Non-pigmented ciliary epithelial cell (primary cell): ENCODE measurements at places on chromosomes 4 and X.

DNA sequence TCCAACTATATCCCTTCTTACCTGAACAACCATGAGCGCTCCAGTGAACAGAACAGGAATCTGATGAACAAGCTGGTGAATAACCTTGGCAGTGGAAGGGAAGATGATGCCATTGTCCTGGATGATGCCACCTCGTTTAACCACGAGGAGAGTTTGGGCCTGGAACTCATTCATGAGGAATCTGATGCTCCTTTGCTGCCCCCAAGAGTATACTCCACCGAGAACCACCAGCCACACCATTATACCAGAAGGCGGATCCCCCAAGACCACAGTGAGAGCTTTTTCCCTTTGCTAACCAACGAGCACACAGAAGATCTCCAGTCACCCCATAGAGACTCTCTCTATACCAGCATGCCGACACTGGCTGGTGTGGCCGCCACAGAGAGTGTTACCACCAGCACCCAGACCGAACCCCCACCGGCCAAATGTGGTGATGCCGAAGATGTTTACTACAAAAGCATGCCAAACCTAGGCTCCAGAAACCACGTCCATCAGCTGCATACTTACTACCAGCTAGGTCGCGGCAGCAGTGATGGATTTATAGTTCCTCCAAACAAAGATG, 870.2 kb downstream of the ADGRL3 start:
- no peak for DNase-seq

DNA sequence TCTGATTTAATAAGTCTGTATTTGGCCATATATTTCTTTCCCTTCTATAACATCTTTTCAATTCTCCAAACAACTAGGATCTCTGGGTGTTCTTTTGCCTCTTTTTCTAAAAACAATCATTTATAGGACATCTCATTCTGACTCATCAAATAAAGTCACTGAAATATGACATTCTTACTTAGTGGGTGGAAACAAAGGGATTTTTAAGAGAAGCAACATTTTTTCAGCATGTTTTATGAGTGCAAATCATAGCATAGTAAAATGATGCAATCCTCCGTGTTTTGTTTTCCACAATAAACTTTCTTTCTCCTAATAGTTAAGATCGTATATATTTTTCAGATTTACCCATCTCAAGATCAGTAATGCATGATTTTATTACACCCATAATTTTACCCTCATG, 179.8 kb downstream of the SPCS3 start:
- no peak for DNase-seq

DNA sequence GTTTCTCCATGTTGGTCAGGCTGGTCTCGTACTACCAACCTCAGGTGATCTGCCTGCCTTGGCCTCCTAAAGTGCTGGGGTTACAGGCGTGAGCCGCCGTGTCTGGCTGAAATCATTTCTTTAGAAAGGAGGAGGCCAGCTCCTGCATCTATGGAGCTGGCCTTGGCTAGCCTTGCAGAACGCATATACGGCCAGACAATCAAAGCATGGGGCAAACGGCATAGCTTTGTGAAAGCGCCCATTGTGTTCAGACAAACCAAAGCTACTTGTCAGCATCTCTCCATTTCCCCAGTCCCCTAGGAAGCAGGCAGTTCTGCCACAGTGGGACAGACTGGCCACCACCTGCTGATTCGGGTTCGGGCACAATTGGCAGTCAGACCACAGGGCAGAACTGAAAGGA, 48.9 kb upstream of the IQSEC2 start:
- no peak for DNase-seq

GRCh38 chr4:147336252-147336651, 144.6 kb upstream of the EDNRA start:
- DNase-seq: peak; percentile 36

GRCh38 chr4:90816754-90817153, 689.6 kb downstream of the CCSER1 start:
- DNase-seq: no peak

DNA sequence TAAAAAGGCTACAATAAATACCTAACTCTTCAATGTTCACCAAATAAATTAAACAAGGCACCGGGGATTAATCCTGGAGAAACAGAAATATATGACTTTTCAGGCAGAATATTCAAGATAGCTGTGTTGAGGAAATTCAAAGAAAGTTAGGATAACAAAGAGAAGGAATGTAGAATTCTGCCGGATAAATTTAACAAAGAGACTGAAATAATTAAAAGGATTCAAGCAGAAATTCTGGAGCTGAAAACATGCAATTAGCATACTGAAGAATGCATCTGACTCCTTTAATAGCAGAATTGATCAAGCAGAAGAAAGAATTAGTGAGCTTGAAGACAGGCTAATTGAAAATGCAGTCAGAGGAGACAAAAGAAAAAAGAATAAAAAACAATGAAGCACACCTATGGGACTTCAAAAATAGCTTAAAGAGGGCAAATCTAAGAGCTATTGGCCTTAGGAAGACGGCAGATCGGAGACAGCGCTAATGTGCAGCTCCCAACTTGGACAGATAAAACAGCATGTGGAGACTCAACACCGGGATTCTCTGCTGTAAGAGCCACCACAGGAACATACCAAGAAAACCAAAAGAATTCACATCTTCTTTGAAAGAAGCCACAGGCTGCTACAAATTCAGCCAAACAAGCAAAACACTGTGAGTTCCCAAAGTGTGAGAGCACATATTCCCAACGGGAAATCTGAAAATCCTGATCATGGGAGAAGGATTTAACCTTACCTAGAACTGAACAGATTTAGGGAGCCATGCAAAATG, 1290.9 kb downstream of the PCDH18 start:
- DNase-seq: peak; percentile 41

DNA sequence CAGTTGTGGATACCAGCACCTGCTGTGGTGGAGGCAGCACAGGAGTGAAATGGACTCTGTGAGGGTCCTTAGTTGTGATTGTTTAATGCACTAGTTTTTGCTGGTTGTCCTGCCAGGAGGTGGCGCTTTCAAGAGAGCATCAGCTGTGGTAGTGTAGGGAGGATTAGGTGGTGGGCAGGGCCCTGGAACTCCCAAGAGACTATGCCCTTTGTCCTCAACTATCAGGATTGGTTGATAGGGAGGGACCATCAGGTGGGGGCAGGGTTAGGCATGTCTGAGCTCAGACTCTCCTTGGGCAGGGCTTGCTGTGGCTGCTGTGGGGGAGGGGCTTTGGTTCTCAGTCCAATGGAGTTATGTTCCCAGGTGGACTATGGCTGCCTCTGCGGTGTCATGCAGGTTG, 121.9 kb downstream of the RRAGB start:
- no peak for DNase-seq

- DNase-seq: no peak
Measured at GRCh38 chr4:140645196-140645595, 76.4 kb upstream of the UCP1 start.

DNA sequence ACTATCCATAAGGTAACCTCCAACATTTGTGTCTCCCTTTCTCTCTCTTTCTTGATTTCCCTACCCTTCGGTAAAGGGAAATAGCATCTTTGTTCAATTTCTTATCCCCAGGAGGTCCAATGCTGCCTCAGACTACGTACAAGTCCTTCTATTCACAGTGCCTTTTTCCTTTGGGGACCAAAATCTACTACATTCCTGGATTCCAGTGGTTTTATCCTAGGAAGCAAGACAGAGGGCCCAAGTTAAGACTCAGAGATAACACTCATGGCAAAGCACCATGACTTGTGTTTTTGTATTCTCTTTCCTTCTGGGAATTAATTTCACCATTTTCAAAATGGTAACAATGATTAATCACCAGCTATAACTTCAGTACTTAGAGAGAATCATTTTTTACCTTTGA, 10.6 kb downstream of the G3BP2 start:
- no peak for DNase-seq

DNA sequence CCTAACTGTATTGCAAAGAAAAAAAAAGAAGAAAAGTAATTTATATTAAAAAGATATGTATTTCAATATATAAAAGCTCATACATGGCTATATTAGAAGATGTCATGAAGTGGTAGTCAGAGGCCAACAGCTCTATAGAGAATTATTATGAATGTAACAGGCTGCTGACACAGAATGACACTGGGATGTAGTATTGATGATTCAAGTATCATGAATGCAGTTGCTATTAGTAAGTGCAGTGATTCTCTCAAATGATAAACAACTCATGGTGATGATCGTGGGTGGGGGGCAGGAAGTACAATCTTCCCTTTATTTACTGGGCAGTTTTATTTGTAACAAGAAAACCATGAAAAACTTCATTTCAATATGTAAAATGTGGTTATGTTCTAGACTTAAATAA, 124.6 kb downstream of the COL4A6 start:
- no peak for DNase-seq

DNA sequence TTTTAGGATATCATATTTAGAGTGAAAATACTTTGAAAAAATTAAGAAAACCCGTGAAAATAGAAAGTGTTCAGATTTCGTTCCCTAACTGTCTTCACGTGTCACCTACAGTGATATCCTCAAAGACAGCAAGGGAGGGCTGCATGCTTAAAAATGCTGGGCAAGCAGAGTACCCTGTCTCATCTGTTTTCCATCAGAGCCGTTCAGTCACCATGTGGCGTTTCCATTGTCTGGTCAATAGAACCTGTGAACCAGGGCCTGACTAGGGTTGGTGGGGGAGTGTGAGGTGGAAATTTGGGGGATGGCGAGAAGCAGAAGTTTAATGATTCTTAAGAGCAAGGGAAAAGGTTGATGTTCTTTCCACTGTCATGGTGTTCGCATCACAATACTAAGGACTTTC, 173.9 kb downstream of the BMPR1B start:
- DNase-seq: no peak

- peak; percentile 35 for DNase-seq
Measured at GRCh38 chr4:64718091-64718490, 308.8 kb upstream of the TECRL start.

- DNase-seq: no peak
Measured at GRCh38 chr4:76690906-76691275, 207.1 kb downstream of the SOWAHB start.

DNA sequence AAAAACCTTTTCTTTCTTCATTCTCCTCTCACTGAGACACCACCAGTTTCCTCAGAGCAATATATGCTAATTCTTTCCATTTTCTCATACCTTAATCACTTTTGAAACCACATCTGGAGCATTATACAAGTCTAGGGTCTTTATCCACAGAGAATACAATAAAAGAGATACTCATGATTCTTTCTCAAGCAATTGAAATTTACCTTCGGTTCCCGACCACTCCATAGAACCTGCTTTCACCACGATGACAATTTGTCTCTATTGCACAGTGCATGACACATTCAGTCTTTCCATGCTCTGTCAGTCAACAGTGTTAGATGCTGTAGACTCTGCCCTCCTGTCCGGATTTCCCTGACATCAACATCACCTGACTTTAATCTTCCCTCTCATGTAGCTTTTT, 409.3 kb upstream of the NWD2 start:
- DNase-seq: no peak

DNA sequence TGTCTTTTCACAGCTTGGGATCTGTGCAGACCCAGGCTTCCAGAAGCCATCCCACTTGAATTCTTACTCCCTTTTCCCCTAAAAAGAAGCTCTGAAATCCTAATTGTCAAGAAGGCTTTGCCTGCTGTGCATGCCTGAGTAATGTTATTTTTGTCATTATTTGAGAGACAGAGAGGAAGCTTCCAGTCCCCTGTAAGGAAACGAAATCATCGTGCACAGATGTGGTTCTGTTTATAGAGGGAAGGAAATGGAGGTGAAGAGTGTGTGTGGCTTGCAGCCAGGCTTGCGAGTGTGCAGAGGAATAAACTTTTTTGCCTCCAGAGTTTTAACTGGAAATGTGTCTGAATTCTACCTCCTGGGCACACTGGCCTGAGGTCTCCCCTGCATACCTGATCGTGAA, 70.2 kb downstream of the TBL1X start:
- DNase-seq: no peak

DNA sequence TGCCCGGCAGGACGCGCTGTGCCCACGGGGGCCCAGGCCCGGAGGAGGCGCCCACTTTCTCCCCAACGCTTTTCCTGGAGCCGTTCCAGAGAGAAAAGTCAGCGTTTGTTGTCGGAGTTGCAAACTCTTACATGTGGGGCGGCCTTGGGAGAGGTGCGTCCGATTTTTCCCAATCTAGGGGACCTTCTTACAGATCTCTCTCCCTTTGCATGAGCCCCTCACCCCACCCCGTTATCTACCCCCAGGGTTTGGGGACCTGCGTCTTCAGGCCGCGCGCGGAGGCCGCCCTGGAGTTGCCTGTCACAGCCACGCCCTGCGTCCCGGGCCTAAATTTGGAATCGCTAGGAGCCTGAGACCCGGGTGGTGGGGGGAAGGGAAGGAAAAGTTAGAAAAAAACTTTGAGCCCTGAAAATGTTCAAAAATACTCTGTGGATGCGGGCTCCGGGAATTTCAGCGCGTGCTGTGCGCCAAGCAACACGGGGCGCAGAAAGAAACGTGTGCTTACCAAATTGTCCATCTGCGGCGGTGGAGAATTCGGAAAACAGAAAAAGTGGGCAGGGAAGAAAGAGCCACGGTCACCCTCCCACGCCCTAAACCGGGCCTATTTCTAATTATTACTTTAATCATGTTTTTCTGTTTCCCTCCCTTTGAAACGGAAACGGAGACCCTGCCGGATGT, 587 bp downstream of the CD99 start:
- DNase-seq: no peak

DNA sequence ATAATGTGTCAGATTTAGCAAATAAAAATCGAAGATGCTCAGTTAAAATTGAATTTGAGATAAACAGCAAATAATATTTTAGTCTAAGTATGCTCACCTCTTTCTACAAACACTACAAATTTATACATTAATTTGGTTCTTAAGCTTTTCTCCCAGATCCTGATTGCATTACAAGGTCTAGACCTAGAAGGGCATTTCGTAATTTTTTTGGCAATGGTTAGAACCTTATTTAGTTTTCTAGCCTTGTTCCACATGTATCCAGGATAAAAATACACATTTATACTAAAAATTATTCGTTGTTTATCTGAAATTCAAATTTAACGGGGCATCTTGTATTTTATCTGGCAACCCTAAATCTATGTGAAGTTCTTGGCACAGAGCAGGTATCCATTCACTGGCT, 2.5 kb upstream of the CDKL5 start:
- DNase-seq: no peak

- no peak for DNase-seq
Measured at GRCh38 chrX:132833373-132833772, 125.1 kb downstream of the HS6ST2 start.

GRCh38 chr4:165009493-165010227, 22.1 kb upstream of the TRIM60 start:
- no peak for DNase-seq

DNA sequence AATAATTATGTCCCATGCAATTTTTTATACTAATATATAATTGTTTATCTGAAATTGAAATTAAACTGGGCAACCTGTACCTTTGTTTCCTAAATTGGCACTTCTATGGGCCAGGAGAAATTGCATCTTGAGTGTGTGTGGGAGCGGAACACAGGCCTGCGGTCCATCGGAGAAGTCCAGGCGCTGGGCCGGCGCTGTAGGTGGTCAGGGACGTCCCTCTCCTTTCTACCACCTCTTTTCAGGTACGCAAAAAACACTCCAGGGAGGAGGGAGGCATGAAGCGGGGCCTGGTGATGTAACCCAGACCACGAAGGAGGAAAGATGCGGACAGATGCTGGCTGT, 717 bp downstream of the MGAT4D start:
- DNase-seq: no peak
